ENCODE measurements at places on chromosomes 11 and 22.

DNA sequence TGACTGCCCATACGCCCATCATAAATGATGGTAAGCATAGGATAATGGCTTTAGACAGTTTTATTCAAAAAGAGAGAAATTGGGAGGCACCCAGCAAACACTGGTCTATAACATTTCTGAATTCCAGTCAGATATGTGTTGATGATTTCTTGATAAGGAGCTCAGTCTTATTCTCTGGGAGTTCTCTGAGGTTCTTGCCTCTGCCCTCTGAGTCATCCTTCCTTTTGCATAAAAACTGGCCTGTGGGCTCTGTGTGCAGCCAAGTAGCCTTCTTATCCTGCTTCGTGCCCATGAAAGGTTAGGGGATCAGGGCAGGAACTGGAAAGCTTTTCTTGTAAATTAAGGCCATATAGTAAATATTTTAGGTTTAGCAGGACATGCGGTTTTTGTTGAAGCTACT lies 48.9 kb downstream of the FAR1 start:
- peak; percentile 40 for DNase-seq

DNA sequence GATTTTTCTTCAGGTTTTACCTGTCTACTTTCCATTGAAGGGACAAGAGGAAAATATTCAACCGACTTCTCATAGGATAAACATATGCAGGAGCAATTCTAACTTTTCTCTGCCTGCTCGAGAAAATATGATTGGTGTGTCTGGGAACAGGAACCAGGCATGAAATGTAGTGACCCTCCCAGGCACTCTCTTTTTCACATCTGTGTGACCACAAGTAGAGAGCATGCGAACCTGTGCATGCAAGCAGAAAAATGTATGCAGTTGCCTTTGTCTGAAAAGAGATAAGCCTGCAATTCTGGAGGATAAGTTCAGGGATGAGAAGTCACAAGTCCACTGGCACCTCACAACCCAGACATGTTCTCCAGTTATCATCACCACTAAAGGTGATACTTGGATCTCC lies 583.5 kb upstream of the FAT3 start:
- no peak for DNase-seq

DNA sequence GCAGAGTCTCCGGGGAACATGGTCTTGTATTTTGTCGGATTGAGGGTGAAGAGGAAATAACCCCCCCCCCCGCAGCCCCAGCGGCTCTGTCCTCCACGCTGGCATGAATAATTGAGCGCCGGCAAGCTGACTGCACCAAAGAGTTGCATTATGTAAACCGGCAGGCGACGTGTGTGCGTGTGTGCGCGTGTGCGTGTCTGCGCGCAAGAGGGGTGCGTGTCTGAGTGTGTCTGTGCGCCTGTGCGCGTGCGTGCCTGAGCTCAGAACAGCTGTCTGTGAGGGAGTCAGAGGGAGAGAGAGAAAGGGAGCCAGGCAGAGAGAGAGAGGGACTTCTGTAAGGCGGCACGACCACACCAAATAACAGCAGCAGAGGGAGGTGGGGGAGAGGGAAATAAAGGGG lies 94.4 kb downstream of the SCN3B start:
- DNase-seq: peak; percentile 79

DNA sequence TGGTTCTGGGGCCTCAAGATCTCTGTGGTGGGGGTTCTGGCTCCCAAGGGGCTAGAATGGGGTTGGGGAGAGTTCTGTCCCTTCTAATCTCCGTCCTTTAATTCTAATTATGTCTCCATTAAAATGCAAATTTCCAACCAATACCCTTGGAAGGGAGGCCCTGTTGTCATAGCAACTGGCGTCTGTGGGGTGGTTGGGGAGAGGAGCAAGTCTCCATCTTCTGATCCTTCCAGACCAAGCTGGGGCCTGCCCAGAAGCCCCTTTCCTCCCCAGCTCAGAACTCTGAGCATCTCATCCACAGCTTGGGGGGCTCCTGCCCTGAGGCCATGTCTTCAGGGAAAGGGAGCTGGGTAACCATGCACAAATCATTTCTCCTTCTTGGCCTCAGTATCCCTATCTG lies 5.4 kb upstream of the RPS19BP1 start:
- DNase-seq: no peak

DNA sequence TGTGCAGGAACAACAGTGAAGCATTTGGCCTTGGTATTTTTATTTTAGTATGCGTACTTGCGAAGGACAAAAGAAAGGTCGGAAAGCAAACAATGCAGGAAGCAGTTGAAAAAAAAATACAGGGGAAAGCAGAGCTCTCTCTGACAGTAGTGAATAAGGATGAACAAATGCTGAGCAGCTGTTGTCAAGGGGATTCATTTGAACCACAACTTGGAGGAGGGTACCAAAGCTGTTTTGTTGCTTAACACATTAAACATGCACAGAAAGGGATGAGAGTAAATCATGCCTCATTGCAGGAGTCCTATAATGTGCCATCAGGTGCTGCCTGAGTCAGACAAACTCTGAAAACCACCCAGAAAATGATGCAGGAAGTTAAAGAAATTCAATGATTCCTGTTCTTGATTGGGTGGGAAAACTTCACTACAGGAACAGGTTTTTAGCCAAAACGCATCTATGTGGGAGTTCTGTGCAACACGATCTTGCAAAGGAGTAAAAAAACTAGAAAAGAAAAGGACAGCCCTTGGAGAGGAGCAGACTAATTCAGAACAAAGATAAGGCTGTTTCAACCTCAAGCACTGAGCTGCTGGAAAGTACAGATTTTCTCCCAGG lies 2113.5 kb downstream of the LRRC4C start:
- no peak for DNase-seq

DNA sequence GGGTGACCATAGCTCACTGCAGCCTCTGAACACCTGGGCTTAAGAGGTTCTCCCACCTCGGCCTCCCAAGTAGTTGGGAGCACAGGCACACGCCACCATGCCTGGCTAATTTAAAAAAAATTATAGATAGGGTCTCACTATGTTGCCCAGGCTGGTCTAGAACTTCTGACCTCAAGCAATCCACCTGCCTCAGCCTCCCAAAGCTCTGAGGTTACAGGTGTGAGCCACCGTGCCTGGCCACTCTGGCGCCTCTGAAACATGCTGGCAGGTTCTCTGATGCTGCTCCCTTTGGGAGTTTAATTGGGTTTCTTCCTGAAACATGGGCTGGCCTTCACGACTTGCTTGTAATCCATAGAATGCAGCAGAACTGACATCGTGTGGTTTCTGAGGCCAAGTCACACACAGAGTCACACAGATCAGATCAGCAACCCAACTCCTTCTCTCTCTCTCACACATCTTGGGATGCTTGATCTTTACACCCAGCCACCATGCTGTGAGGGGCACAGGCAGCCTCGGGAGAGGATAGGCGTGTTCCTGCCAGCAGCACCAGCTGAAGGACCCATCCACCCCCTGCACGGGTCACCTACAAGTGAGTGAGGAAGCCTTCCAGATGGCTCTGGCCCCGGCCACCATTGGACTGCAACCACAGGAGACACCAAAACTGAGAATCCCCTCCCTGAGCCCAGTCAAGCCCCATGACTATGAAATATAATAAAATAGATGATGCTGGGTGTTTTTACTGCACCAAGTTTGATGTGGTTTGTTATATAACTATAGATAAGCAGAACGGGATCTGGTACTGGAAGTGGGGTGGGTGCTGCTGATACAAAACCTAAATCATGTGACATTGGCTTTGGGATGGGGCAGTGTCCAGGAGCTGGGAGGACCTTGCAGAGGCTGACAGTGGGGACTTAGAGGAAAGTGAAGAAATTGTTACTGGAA lies 3.1 kb upstream of the GSC2 start:
- no peak for DNase-seq

DNA sequence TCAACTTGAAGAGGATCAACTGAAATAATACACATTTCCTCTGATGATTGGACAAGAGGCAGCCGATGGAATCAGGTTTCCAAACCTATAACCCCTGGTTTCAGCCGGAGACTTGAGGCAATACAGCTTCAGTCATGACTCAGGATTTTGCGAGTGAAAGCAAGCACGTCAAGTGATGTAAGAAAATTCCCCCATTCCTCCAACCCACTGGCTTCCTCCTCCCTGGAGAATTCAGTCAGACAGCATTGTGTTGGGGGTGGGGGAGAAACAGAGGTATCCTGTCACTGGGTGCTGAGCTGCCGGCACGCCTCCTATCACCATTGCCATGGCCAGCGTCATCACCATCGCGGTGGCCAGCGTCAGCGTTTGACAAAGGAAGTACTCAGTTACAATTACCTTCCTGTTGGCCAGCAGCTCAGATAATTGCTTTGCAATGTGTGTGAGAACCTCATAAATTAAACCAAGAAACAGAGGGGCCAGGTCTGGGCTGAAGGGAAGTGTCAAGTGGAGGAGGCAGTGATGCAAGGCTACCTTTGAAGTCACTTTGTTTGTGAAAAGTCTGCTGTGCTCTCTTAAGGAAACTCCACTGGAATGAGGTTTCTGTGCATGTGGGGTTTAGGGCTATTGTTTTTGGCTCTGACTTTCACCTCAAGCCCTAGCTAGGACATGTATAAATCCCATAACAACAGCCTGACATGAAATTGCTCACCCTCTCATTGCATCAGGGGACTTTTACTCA lies 50.2 kb downstream of the LIF start:
- peak; percentile 100 for DNase-seq

DNA sequence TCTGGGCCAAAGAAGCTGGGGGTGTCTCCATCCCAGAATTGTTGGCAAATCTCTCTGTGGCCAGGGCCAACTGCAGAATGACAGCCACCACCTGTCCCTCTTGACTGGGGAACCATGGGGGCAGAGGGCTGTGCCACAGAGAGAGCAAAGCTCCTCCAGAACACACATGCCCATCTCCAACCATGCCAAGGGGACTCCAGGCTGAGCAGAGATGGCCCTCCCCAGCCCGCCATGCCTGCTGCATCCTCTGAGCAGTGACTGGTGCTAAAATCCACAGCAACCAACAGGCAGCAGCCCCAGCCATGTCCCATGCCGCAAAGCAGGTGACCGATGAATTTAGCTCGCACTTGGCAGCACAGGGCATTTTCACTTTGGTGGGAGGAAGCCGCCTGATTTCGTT lies 45.0 kb downstream of the LARGE1 start:
- no peak for DNase-seq

- DNase-seq: no peak
Observed at GRCh38 chr11:76723548-76723947, 53.0 kb upstream of the LRRC32 start.

GRCh38 chr11:15725246-15725645 lies 610.5 kb downstream of the INSC start:
- no peak for DNase-seq

- DNase-seq: no peak
Observed at GRCh38 chr11:102284008-102284407, 33.3 kb upstream of the BIRC3 start.

DNA sequence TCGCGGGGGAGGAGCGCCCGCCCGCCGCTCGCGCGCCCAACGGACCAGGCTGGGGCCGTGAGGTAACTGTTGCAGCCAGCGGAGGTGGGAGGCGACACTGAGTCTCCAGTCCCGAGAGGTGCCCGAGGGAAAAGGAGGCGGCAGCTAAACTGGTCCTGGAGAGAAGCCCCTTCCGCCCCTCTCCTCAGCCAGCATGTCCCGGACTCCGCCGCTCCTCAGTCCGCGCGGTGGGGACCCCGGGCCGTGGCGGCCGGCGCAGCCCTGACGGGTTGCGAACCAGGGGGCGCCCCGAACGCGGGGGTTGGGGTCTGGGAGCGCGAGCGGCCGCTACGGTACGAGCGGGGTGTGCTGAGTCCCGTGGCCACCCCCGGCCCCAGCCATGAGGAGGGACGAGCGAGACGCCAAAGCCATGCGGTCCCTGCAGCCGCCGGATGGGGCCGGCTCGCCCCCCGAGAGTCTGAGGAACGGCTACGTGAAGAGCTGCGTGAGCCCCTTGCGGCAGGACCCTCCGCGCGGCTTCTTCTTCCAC lies at the start of gene PDE3B:
PDE3B (plus strand) TSS at position 108 of the 529 bp plus-strand sequence; CDS start at position 380, 272 bp downstream.
- DNase-seq: no peak

DNA sequence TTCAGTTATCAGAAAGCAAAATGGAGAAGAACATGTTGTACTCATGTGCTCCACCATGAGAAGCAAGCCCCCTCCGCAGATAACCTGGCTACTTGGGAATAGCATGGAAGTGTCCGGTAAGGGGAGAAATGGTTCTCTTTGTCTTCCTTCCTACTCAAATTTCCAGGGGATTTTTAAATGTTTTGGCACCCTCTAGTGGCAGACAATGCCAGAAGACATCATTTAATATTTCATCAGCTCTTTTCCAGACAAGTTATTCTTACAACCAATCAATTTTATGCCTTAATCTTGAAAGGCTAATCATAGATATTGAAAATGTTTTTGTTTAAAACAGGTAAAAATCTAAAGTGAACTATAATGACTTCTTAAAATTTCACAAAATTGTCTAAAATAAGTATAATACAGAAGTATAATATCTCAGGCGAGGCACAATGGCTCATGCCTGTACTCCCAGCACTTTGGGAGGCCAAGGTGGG lies 15.7 kb downstream of the CRTAM start:
- DNase-seq: peak; percentile 73

DNA sequence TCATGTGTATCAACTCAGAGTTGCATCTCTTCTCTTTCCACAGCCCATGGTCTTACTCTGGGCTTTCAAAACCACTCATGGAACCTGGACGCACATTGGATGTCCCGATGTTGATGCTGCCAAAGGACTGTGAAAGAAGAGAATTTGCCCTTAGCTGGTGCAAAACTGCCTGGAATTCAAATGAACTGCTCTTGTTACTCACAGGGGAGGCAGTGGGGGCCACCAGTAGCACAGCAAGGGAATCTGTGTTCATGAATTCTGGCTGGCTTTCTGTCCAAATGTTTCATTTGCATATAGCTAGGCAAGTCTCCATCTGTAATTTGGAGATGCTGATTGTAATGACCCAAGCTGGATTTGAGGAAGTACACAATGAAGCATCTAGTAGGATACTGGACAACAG lies 24.9 kb downstream of the LMO2 start:
- DNase-seq: no peak

DNA sequence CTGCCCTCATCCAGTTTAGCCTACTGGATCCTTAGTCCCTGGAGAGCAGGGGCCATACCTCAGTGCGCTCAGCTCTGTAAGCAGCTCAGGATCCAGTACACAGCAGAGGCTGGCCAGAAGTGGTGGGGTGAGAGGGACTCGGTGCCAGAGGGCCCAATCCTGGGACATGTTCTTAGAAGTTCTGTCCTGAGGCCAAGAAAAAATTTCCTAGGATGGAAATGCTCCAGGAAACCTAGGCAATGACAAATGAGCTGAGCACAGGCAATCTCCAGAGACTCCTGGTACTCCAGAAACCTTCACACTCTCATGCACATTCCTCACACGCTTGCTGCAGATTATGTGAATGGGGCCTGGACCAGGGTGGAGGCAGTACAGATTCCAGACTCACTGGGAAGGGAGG lies 89.6 kb downstream of the SERGEF start:
- DNase-seq: no peak
